GM12865 (cell line): ENCODE measurements at places on chromosomes 3 and 15.
A peak's percentile ranks its signal among the peaks of the same experiment; 100 is the strongest.

- no peak for DNase-seq
Measured at GRCh38 chr3:71514621-71515020, 68.9 kb downstream of the FOXP1 start.

GRCh38 chr15:57098896-57099295 is 180.5 kb downstream of the TCF12 start:
- no peak for DNase-seq

- no peak for DNase-seq
Measured at GRCh38 chr15:73328149-73328820, 40.5 kb downstream of the HCN4 start.

- no peak for DNase-seq
Measured at GRCh38 chr3:140113996-140114788, 179.2 kb downstream of the CLSTN2 start.

DNA sequence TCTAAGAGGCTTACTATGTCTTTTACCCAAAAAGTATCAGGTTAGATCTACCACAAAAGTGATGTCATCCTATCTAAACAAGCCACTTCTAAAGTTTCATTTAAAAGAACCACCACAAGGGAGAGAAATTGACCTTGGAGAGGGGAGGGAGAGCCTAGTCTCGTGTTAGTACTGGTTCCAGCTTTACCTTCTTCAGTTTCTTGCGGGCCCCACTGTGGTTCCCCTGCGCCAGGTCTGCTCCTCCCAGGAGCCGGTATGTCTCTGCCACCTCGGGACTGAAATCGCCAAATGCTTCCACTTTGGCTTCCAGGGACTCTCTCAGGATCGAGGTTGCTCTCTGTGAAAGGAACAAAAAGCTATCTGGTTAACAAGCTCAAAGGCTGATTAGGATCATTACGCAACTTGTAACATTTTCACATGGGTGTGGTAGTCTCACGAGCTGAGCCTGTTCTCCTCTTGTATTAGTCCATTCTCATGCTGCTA is 51.1 kb downstream of the SYNM start:
- DNase-seq, result no peak

DNA sequence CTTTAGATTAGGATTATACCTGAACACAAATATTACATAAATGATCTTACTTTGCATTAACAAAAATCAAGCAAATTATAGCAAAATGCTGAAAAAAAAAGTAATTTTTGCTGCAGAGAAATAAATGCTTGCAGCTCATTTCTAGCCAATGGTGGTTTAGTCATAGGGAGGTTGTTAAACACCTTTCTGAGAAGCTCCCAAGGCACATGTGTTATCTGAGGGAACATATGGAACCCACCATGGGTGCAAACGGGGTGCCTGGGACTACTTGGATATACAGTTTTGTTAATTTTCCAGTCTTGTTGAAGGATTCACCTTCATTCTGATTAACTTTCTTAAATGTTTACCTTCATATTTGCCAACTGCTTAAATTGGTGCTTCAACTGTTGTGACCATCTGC is 8.9 kb upstream of the RAMAC start:
- no peak for DNase-seq

DNA sequence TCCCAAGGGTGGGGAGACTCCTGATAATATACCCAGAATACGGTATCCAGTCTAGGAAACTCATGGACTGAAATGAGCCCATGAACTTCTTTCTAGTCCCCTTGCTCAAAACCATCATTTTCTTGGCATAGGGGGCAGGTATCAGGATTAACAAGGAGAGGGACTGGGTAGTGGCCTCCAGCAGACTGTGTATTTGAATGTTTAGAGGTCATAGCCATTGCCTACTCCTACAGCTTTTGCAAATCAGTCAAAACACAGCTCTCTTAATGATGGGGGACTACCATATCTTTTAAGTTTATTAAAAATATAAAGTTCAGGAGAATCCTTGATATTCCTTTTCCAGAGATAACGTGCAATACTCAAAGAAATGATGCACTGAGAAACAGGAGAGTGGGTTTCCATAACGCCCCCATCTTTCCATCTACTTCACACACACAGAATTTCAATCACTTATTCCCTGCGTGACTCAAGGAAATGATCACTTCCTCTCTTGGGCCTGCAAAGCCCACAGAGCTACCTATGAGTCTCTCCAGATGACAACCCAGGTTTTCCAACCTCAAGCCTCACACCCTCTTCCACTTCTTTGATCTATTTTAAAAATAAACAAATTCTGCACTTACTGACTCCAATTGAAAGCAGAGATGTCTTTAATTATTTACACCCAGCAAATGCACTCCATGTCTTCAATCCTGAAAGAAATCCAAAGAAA is 584.0 kb upstream of the LMCD1 start:
- DNase-seq, result no peak

DNA sequence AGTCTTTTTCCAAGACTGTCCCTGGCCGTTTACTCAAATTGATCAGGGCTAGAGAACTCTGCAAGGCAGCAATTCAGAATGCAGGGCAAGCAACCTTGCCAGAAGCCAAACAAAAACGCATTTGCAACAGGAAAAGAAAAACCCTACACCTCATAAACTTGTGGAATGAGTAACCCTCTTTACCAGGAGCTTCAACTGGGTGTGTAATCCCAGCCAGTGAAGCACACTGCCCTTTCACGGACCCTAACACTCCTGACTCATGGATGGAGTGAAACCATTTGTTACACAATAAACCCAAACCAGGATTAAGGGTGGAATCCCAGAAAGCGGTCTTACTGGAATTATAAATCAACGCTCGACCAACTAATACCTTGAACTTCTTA is 14.8 kb upstream of the LDHAL6B start:
- no peak for DNase-seq

GRCh38 chr3:88732186-88732585 is 375.2 kb upstream of the EPHA3 start:
- DNase-seq, result no peak

GRCh38 chr3:164390046-164390445 is 688.2 kb downstream of the SI start:
- no peak for DNase-seq

GRCh38 chr3:49163609-49164008 is 2.5 kb downstream of the CCDC71 start:
- no peak for DNase-seq

DNA sequence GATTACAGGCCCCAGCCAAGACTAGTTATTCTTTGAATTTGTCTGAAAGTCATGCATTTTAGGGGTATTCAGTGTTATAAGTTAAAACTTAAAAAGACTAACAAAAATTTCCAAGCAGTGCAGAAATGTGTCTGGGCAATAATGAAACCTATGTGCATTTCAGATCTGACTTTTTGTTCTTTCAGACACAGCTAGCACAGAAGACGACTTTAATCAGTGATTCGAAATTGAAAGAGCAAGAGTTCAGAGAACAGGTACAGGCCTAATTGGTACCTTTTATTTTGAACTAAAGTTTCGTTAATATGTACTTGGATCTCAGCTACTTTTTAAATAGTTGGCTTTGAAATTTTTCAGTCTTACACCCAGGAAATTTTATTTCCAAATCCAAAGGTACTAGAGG is 163.1 kb upstream of the LRRFIP2 start:
- no peak for DNase-seq

DNA sequence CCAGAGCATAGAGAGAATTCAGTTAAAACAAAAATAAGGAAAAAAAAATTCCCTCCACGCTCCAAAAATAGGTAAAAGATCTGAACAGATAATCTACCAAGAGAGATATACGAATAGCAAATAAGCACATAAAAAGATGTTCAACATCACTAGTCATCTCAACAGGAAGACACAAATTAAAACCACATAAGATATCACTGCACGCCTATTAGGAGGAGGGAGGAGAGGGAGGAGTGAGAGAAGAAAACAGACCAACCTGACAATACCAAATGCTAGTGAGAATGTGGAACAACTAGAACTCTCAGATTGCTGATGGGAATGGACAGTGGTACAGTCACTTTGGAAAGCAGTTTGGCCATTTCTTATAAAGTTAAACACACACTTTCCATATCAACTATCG is 212.5 kb downstream of the FMN1 start:
- no peak for DNase-seq

- no peak for DNase-seq
Measured at GRCh38 chr3:15631426-15632211, 30.1 kb downstream of the BTD start.

GRCh38 chr15:41493902-41494189 is 172 bp downstream of the ITPKA start:
- no peak for DNase-seq

GRCh38 chr3:139774560-139775302 is 97.0 kb upstream of the NMNAT3 start:
- no peak for DNase-seq

- peak; percentile 4 for DNase-seq
Measured at GRCh38 chr3:75049533-75049932, 435.1 kb upstream of the CNTN3 start.

- no peak for DNase-seq
Measured at GRCh38 chr15:77577366-77577950, 55.3 kb downstream of the LINGO1 start.

- DNase-seq, result no peak
Measured at GRCh38 chr3:149497966-149498670, 23.6 kb downstream of the TM4SF4 start.

DNA sequence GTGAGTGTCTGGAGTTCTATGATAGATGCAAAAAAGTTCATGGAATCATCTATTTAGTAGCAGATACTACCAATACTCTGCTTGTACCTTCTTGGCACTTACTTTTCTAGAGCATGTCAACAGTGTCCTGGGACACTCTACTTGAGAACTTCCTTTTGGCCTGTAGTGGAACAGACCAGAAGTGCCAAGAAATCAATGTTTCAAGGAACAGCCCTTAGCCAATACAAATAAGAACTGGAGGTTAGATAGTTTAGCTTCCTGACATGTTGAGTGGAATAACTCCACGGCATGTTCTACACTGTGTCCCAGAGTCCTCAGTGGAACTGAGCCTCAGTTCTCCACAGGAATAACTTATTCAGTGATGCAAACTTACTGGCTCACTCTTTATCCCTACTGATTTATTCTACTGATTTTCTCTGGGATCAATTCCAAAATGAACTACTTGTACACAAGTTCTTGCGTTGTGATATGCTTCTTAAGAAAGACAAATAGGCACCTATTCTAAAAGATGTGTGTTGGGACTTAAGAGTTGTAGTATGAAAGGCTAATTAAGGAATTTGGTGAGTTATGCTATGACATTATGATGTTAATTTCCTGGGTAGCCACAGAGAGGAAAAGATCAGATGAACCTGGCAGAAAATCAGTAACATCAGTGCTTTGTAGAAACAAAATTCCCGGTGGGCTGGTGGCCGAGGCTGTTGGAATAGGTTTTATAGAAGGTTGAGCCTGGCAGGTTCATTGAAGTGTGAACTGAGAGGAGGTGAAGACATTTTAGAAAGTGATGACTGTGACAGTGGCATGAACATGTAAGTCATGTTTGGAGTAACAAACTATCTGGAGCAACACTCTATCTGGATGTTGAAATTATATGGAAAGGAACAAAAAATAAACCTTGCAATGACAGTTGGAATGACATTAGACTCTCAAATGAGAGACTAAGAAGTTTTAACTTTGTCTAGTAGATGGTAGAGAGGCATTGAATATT is 101.8 kb upstream of the RBMS3 start:
- no peak for DNase-seq

GRCh38 chr3:160842021-160843005 is 86.3 kb downstream of the PPM1L start:
- no peak for DNase-seq

GRCh38 chr3:120052225-120052624 is 42.0 kb downstream of the GSK3B start:
- DNase-seq, result peak; percentile 61

DNA sequence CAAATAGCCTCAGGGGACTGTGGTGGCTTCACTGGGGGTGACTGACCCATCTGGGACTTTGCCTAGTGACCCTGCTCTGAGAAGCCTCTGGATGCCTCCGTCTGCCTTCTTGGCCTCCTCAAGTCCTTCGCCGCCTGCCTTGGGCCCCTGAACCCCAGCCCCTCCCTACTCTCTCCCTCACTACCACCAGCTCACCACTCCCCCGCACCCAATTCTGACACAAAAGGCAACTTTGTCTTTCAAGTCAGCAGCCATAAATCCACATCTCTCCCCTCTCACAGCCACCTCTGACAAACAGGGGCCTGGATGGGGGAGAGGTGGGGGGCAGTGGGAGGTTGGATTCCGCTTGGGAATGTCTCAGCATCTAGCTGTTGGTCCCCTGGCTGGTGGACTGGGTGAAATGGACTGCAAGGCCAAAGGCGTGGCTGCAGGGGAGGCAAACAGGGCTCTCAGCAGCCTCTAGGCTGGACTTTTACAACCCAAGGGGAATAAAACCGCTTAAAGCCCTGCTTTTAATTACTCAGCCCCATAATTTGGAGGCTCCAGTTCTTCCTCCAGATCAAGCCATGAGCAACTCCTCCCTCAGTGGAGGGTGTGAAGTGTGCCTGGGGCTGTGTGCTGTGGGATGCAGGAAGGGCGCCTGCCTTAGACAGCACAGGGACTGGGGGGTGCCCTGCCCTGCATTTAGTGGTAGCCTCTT is 33.4 kb downstream of the IGDCC3 start:
- DNase-seq, result no peak

- DNase-seq, result no peak
Measured at GRCh38 chr3:37466660-37467359, 292.4 kb upstream of the LRRFIP2 start.

DNA sequence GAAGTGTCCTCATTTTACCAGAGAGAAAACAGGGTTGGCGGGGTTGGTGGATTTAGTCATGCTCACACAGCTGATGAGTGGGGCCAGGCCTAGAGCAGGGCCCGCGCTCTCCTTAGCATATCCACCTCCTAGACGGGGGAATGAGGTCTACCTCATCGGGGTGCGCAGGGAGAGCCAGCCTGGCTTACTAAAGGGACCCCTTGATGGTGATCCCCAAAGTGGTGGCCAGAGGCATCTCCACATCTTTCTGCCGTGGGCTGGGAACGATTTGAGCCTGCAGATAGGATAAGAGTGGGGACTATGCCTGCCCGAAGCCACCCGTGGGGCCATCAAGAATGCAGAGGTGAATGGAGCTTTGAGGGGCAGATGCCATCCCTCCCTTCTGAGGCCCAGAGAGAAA is 69.4 kb downstream of the UMPS start:
- DNase-seq, result no peak

GRCh38 chr15:24858737-24859601 is 95.8 kb upstream of the SNRPN start:
- DNase-seq, result no peak

DNA sequence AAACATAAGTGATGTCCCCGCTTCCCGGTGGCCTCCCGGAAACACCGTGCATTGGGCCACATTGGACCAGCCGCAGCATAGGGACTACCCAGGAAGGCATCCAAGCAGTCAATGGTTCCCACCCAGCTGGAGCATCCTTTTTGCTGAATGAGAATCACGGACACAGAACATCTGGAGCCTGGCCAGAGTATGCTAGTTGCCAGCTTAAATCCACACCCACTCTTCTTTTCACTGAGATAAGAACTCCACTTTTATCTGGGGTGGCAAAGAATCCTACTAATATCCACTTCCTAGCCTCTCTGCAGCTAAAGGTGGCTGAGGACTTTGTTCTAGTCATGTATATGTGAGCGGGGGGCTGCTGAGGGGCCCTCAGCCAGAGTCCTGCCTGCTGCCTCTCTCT is 95.2 kb upstream of the PLXNA1 start:
- no peak for DNase-seq

- DNase-seq, result no peak
Measured at GRCh38 chr3:101796077-101796680, 17.2 kb downstream of the NXPE3 start.

- no peak for DNase-seq
Measured at GRCh38 chr3:164620423-164620822, 457.9 kb downstream of the SI start.

GRCh38 chr15:93722165-93722564 is 509.2 kb upstream of the MCTP2 start:
- DNase-seq, result no peak
